ENCODE measurements at places on chromosomes 4 and X.

GRCh38 chr4:38950159-38950558, 82.0 kb downstream of the TMEM156 start:
- DNase-seq = no peak

DNA sequence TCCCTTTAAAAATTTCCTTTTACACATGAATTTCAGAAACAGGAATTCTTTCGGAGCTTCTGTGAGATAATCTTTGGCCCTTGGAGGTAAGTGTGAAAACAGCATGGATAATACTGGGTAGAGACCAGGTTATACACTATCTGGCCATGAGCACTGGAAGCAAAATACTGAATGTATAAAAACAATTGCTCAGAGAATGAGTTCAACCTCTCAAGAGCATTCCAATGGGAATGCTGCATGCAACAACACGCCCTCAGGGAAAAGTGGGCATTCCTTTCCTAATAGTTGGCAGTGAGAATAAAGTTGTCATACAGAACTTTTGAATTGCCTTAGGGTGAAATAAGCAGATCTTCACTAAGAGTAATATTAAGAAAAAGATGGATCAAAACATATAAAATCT, 574.8 kb upstream of the DIPK2B start:
- DNase-seq = no peak

DNA sequence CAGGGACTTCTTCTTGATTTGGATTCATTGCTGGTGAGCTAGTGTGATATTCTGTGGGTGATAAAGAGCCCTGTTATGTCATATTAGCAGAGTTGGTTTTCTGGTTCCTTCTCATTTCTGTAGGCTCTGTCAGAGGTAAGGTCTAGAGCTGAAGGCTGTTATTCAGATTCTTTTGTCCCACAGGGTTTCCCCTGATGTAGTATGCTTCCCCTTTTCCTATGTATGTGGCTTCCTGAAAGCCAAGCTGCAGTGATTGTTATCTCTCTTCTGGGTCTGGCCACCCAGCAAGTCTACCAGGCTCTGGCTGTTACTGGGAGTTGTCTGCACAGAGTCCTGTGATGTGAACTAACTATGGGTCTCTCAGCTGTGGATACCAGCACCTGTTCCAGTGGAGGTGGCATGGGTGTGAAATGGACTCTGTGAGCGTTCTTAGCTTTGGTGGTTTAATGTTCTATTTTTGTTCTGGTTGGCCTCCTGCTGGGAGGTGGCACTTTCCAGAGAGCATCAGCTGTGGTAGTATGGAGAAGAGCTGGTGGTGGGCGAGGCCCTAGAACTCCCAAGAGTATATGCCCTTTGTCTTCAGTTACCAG, 373.7 kb downstream of the AR start:
- DNase-seq = no peak

DNA sequence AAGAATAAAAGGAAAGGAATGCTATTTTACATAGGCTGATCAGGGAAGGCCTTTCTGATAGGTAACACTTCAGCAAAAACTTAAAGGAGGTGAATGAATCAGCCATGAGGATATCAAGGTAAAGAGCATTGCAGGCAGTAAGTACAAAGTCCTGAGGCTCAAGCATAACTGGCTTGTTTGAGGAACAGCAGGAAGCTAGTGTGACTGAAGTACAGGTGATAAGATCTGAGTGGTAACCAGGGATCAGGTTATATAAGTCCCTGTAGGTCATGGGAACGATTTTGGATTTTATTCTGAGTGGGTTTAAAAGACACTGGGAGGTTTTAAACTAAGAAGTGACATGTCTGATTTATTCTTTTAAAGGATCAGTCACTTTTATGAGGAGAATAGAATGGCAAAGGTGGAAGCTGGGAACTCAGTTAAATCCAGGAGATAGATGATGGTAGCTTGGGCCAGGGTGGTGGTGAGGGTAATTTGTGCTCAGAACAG, 47.1 kb upstream of the THOC2 start:
- DNase-seq = no peak

- DNase-seq = no peak
These were observed 95.8 kb downstream of the COL25A1 start for GRCh38 chr4:109206620-109207019.

DNA sequence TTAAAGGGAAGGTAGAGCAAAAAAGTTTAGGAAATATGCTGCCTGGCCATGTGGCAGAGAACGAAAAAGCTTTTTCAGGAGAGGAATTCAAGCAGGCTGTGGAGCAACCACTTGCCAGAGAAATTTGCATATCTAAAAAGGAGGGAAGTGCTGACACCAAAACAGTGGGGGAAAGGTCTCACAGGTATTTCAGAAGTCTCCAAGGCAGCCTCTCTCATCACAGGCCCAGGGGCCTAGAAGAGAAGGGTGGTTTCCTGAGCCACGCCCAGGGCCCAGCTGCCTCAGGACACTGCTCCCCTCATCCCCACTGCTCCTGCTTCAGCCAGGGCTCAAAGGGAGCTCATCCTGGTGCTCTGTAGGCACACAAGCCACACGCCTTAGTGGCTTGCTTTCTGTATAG, 29.9 kb upstream of the STS start:
- peak; percentile 60 for DNase-seq

- DNase-seq = no peak
These were observed 67.9 kb upstream of the TBL1X start for GRCh38 chrX:9396930-9397329.

- no peak for DNase-seq
These were observed 48.1 kb downstream of the NRK start for GRCh38 chrX:105870445-105870844.

- DNase-seq = no peak
These were observed 69.2 kb downstream of the BLTP1 start for GRCh38 chr4:122221322-122221721.

GRCh38 chr4:48032721-48033120, 16.1 kb downstream of the NIPAL1 start:
- no peak for DNase-seq

- DNase-seq = no peak
These were observed 15.7 kb downstream of the DAPP1 start for GRCh38 chr4:99832321-99832720.

GRCh38 chr4:173405840-173406606, 7.1 kb upstream of the SCRG1 start:
- DNase-seq = no peak

GRCh38 chr4:169485791-169486742, 126.3 kb downstream of the NEK1 start:
- no peak for DNase-seq

- no peak for DNase-seq
These were observed 917.2 kb downstream of the DMD start for GRCh38 chrX:32293962-32294700.

DNA sequence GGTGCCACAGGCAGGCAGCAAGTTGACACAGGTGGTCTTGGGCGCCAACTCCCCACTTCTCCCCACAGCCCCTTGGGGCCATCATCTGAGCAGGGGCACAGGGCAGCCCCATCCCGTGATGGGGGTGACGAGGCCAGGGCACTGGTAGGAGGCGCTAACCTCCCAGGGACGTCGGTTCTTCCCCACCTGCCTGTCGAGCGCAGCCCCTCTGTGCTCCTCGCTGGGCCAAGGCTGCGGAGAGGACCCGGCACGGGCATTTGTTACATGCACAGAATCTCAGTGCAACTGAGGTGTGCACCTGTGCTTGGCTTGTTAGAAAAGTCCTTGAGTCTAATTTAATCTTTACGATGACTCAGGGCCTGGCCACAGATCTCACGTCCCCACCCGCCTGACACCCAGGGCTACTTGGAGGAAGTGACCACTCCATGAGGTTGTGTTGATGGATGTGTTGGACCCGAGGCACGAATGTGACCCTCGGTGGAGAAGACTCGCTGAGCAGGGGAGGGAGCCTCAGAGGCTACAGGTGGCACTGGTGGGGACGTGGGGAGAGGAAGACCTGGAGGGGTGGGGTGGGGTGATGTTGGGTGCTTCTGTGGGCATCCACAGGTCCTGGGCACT, 3.1 kb upstream of the SH3TC1 start:
- no peak for DNase-seq

GRCh38 chr4:26300314-26301307, 20.2 kb upstream of the RBPJ start:
- DNase-seq = no peak

GRCh38 chr4:83241132-83241531, 43.5 kb downstream of the COQ2 start:
- DNase-seq = no peak

- DNase-seq = no peak
These were observed 60.1 kb upstream of the ADRA2C start for GRCh38 chr4:3706111-3706511.

- DNase-seq = peak; percentile 41
These were observed 69.1 kb upstream of the UCP1 start for GRCh38 chr4:140637836-140638235.

Data from H9 (cell line).